ENCODE measurements at places on chromosomes 5 and 9. TPM values are rescaled to one million over a fixed set of nuclear protein-coding genes. Genes with fewer than 3 reads are reported as not detected.
A peak's percentile ranks its signal among the peaks of the same experiment; 100 is the strongest.

GRCh38 chr5:88049737-88050136 is 218.9 kb downstream of the TMEM161B start:
- no peak overlapping the region for H3K27ac ChIP-seq
- no peak overlapping the region for H3K4me3 ChIP-seq
- DNase-seq = no peak
- H3K36me3 ChIP-seq = no peaks in the 10 kb centered on the region
- no peaks in the 10 kb centered on the region for H3K4me1 ChIP-seq

DNA sequence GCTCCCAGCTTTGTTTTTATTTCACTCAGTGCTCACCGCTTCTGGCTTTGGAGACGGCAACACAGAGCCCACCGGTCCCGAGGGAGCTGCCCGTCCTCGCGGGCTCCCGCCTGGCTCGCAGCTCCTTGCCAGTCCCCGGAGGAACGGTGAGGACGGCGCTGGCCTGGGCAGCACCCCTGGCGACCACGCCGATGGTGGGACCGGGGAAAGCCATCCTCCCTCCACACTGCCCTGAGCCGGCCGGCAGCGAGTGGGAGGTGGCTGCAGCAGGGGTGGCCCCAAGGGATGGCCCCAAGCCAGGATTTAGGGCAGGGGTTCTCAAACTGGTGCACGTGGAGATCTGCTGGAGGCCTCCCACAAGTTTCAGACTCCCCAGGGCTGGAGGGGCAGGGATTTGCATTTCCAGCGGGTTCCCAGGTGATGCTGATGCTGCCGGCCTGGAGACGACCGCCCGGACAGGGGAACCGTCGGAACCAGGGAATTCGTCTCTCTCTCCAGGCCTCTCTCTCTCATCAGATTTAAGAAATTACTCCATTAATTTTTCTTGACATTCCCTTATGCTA is 293.2 kb upstream of the IRX4 start:
- peaks cover 29% of the 10 kb centered on the region for H3K4me1 ChIP-seq
- no peak overlapping the region for H3K27ac ChIP-seq
- H3K27me3 ChIP-seq = peaks cover 16% of the 10 kb centered on the region
- no peak overlapping the region for H3K4me3 ChIP-seq

DNA sequence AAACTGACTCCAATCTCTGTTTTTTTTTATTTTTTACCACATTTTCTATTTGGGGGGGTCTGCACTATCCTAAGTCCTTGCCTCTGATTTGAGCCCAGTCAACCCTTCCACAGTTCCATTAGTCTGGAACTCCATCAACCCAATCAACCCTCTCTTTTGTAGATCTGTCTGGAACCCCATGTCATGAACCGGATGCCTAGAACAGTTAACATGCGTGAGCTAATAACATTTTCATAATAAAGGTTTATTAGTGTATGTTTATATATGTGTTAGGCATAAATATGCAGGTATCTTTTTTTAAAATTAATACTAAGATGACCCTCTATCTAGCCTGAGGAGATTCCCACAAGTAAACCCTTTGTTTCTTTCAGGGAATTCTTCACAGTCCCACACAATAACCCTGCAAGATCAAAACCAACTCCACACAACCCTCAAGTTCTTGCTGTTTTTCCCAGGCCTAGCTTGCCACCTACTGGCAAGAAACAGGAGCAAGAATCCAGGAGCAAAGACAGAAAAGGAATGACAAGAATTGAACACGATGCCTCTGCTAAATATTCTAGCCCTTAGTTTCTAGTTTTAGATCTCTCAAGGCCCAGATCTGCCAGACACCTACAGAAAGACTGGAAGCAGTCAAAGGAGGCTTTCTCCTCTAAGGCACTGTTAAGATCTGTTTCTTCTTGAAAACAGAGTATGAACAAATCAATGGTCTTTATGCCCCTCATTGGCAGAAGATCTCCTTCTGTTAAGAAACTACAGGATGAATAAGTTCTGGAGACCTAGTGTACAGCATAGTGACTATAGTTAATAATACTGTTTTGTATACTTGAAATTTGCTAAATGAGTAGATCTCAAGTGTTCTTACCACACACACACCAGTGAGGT is 100.4 kb downstream of the TRIM36 start:
- no peak overlapping the region for H3K27ac ChIP-seq
- H3K4me3 ChIP-seq = no peak overlapping the region
- no peak for DNase-seq
- H3K27me3 ChIP-seq = no peaks in the 10 kb centered on the region
- no peaks in the 10 kb centered on the region for H3K36me3 ChIP-seq
- H3K4me1 ChIP-seq = peaks cover 12% of the 10 kb centered on the region

SYK gene
- 3.8 TPM for total RNA-seq

GRCh38 chr9:1707291-1707690 is 307.9 kb upstream of the SMARCA2 start:
- H3K27ac ChIP-seq = peak overlapping the region; percentile 19
- H3K4me3 ChIP-seq = no peak overlapping the region
- no peaks in the 10 kb centered on the region for H3K36me3 ChIP-seq
- no peak for DNase-seq
- peaks cover 18% of the 10 kb centered on the region for H3K4me1 ChIP-seq
- no peaks in the 10 kb centered on the region for H3K27me3 ChIP-seq

DNA sequence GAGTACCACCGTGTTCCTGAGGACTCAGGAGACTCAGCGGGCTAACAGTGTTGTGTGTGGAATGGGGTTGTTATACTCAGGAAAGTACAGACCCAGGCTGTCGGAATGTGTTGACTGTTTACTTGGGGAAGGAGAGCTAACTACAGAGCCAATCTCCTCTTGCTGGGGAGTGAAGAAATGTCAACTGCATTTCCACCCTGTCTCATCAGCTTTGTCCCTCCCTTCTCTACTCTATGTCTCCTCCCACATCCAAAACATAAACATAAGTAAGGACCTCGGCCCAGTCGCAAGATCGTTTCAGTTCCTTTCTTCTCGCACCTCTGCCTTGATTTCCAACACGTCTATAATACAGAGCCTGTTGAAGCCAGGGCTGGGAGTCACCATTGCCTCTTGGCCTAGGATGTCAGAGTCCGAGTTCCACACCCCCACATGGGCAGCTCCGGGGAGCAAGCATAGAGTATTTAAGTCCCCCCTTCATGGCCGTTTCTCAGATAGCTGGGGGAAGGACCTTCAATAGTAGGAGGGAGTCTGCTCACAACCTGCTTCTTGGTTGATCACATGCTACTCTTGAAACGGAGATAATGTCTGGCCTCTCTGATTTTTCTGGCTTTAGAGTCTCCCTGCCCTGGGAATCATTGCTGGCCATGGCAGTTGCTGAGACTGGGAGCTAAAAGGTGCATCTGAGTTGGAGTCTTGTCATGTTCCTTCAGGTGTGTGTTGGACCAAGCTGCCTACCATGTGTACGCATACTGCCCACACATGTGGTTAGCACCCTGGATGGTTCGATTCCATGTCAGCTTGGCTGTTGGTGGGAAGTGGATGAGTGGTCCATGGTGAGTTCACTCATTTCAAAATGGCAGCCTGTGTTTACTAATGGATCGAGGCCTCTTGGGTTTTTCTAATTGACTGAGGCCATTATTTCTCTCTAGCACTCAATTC is 147.3 kb downstream of the MTX3 start:
- no peak overlapping the region for H3K4me3 ChIP-seq
- H3K27me3 ChIP-seq = peaks cover 26% of the 10 kb centered on the region

NAIP gene
- 26.6 TPM for total RNA-seq

- H3K36me3 ChIP-seq = no peaks in the 10 kb centered on the region
- H3K27ac ChIP-seq = no peak overlapping the region
Observed at GRCh38 chr5:51479840-51480239, 96.6 kb downstream of the ISL1 start.

GRIN3A gene
- total RNA-seq = 3.3 TPM

DNA sequence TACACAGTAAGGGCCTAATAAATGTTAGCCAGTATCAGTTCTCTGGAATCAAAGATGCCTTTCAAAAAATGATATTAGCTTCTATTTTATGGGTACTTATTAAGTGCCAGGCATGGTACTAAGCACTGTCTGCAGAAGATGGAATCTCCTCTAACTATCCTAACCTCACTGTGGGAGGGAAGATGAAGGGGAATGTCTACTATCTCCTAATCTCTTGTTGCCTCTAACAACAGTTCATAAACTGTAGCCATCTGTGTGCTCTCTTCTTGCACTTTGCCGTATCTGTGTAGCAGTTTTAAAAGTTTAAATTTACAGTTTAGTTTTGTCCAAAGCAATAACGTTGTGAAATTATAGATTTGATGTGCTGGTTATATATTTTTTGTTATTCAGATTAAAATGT is 99.6 kb upstream of the CCDC112 start:
- H3K4me3 ChIP-seq = no peak overlapping the region
- H3K27ac ChIP-seq = no peak overlapping the region
- H3K4me1 ChIP-seq = no peaks in the 10 kb centered on the region
- H3K27me3 ChIP-seq = no peaks in the 10 kb centered on the region
- H3K36me3 ChIP-seq = no peaks in the 10 kb centered on the region
- DNase-seq = no peak

DNA sequence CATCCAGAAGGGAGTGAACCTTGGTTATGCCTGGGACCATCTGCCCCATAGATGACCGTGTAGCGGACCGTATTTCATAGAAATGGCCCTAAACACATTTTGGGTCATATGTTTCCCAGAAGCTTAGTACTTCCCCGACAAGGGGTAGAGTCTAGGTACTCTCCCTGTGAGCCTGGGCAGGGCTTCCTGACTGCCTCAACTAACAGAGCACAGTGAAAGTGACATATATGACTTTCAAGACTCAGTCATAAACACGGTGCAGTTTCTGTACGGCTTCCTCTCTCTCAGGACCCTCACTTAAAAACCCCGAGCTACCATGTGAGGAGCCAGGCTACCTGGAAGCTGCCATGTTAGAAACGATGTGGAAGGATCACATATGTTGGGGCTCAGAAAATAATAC is 20.9 kb downstream of the C9orf57 start:
- H3K4me3 ChIP-seq = no peak overlapping the region
- peaks cover 5% of the 10 kb centered on the region for H3K27me3 ChIP-seq
- H3K27ac ChIP-seq = no peak overlapping the region
- no peak for DNase-seq

DNA sequence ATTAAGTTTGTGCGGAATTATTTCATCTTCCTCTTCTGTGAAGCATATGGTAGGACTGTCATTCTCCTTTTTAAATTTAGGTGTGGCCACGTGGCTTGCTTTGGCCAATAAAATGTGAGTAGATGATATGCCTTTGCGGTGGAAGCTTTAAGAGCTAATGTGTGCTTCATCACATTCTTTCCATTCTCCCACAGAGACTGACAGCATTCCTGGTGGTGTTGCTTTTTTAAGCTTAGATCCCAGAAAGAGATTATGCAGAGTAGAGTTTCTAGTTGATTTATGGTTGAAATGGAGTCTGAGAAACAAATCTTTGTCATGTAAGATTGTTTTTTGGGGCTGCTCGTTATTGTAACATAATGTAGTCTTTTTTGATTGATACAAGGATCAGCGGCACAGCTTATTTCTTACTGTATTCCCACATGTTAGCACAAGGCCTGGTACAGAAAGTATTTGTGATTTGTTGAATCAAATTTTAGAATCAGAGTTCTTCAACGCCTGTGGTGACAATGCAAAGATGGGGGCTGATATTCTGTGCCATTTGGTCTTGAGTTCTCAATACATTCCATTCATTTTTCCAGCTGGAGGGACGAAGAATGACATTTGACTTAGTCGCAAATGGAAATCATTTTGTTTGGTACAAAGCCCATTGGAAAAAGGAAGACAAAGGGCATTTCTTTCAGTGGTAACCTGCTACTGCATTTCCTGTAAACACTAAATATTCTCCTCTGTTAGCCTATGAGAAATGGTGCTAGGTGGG is 209.9 kb upstream of the VLDLR start:
- no peak overlapping the region for H3K4me3 ChIP-seq
- H3K36me3 ChIP-seq = no peaks in the 10 kb centered on the region
- H3K27ac ChIP-seq = peak overlapping the region; percentile 87
- H3K27me3 ChIP-seq = no peaks in the 10 kb centered on the region
- no peak for DNase-seq
- H3K4me1 ChIP-seq = peaks cover 36% of the 10 kb centered on the region

GRCh38 chr9:31418419-31418818 is 966.0 kb upstream of the ACO1 start:
- H3K4me1 ChIP-seq = peaks cover 22% of the 10 kb centered on the region
- H3K27ac ChIP-seq = no peak overlapping the region
- no peaks in the 10 kb centered on the region for H3K27me3 ChIP-seq

FAM221B gene
- total RNA-seq = 0.07 TPM

- H3K27me3 ChIP-seq = no peaks in the 10 kb centered on the region
- H3K4me3 ChIP-seq = no peak overlapping the region
- H3K36me3 ChIP-seq = peaks cover 25% of the 10 kb centered on the region
- DNase-seq = no peak
- peak overlapping the region; percentile 57 for H3K27ac ChIP-seq
Observed at GRCh38 chr9:35844628-35845270, 15.7 kb downstream of the TMEM8B start.

GRCh38 chr5:176899946-176900779 is 1.0 kb upstream of the HK3 start:
- peaks cover 21% of the 10 kb centered on the region for H3K36me3 ChIP-seq
- H3K27me3 ChIP-seq = peaks cover 1% of the 10 kb centered on the region
- no peak overlapping the region for H3K27ac ChIP-seq
- no peak overlapping the region for H3K4me3 ChIP-seq
- DNase-seq = no peak

DNA sequence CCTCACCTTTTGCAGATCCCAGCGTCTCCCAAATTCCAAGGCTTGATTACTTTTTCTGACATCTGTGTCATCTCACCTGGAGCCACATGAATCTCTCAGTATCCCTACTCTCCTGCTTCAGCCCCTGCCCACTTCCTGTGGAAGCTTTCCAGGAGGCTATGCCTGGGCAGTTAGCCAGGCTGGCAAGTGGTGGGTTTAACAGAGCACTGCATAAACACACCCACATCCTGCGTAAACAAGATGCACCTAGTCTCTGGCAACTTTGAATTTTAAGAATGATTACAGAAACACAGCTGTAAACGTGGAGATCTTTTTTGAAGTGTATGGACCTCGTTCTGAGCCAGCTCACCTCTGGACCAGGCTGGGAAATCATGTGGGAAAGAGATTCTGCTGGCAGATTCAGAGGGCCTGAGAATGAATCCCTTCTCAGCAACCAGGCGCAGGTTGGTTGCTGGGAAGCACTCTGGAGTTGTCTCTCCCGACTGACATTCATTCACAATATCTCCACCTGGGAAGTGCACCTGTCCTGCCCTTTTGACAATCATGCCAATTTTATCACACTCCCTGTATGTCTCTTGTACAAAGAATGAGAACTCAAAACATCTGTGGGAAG is 55.7 kb upstream of the FANCC start:
- H3K4me1 ChIP-seq = peaks cover 32% of the 10 kb centered on the region
- H3K4me3 ChIP-seq = no peak overlapping the region
- no peak overlapping the region for H3K27ac ChIP-seq
- H3K27me3 ChIP-seq = peaks cover 21% of the 10 kb centered on the region
- no peak for DNase-seq

DNA sequence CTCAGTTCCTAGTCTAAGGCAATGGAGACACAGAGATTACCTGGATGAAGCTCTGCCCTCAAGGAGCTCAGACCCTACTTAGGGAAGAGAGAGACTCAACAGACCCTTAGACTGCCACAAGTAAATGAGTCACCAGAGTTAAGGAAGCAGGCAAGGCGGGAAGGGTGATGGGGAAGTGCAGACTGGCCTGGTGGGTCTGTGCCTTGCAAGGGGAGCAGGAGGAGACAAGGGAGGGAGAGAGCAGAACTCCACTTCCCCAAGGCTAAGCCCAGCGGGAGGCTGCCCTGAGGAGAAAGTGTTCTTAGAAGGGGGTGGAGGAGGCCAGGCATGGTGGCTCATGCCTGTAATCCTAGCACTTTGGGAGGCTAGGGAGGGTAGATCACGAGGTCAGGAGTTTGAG is 83.7 kb downstream of the HRH2 start:
- H3K4me1 ChIP-seq = no peaks in the 10 kb centered on the region
- no peak overlapping the region for H3K27ac ChIP-seq
- H3K36me3 ChIP-seq = no peaks in the 10 kb centered on the region
- no peak overlapping the region for H3K4me3 ChIP-seq
- peaks cover 58% of the 10 kb centered on the region for H3K27me3 ChIP-seq

GRCh38 chr5:163373436-163374084 is 63.8 kb upstream of the CCNG1 start:
- peak overlapping the region; percentile 7 for H3K27ac ChIP-seq
- peaks cover 5% of the 10 kb centered on the region for H3K4me1 ChIP-seq
- H3K36me3 ChIP-seq = no peaks in the 10 kb centered on the region
- no peaks in the 10 kb centered on the region for H3K27me3 ChIP-seq
